WTC11 (cell line): ENCODE measurements at places on chromosomes 16 and 17.

- no peak for DNase-seq
Observed at GRCh38 chr17:78174346-78174869, 6.0 kb downstream of the SYNGR2 start.

- DNase-seq: peak; percentile 82
Observed at GRCh38 chr17:40122999-40123810, 1.4 kb downstream of the MSL1 start.

DNA sequence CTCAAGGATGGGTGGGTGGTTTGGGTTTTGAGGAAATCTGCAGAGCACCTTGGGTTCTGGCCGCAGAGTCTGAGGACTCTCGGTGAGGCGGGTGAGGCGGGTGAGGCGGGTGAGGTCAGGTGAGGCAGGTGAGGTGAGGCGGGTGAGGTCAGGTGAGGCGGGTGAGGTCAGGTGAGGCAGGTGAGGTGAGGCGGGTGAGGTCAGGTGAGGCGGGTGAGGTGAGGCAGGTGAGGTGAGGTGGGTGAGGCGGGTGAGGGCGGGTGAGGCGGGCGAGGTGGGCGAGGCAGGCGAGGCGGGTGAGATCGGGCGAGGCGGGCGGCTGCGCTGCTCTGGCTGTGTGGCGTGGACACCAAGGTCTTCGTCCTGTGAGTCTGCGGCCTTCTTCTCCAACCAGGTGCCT, 24.1 kb upstream of the RPL13 start:
- no peak for DNase-seq

DNA sequence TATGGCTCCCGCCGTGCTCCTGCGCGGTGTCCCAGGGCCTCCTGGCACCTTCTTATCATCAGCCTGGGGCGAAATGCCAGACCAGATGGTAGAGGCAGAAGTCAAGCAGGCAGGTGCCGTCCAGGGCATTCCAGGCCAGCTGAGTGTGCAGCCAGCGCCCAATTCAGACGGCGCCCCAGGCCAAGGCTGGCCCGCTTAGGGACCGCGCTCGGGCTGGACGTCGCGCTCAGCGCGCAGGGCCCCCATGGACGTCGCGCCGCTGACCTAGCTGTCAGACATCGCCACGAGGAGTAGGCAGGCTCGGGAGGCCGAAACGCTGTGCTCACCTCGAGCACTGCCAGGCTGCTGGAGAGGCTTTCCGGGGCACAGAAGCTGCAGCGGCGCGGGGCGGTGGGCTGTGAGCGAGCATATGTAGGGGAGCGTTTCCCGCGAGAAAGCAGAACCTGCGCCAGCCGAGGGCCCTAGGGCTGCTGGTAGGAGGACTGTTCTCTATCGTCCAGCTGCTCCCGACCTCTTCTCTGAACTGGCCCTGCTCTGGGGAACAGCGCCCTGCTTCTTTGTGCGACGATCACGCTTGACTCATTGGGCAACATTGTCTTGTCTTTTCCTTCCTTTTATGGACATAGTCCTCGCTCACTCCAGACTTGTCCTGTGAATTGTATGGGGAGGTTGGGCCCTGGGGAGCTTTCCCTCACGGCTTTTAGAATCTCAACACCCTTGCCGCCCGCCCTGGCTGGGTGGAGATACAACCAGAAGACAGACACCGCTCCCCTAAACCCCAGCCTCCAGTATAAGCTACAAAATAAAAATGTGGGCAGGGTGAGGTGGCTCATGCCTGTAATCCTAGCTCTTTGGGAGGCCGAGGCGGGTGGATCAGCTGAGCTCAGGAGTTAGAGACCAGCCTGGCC, 8.4 kb upstream of the CA4 start:
- DNase-seq: no peak

- DNase-seq: no peak
Observed at GRCh38 chr16:12390644-12391043, 413.0 kb downstream of the CPPED1 start.

DNA sequence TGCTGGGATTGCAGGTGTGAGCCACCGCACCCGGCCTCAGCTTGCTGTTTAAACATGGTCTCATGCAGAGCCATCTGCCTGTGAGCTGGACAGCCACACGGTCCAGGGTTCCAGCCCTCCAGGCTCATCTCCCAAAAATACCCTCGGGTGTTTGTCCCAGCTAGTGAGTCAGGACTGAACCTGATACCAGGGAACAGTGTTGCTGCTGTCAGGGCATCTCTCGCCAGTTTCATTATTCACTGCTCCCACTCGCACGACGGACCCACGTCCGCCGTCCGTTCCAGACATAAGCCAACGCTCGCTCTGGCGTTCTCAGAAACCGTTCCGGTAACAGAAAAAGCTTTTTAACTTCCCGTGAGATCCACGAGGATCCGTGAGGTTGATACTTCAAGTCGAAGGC, 77.6 kb downstream of the NXN start:
- DNase-seq: no peak

- no peak for DNase-seq
Observed at GRCh38 chr16:8845699-8846298, 23.0 kb downstream of the CARHSP1 start.

- no peak for DNase-seq
Observed at GRCh38 chr17:58680038-58680369, 11.8 kb downstream of the TEX14 start.

GRCh38 chr17:81176666-81177065, 10.6 kb upstream of the AATK start:
- no peak for DNase-seq

DNA sequence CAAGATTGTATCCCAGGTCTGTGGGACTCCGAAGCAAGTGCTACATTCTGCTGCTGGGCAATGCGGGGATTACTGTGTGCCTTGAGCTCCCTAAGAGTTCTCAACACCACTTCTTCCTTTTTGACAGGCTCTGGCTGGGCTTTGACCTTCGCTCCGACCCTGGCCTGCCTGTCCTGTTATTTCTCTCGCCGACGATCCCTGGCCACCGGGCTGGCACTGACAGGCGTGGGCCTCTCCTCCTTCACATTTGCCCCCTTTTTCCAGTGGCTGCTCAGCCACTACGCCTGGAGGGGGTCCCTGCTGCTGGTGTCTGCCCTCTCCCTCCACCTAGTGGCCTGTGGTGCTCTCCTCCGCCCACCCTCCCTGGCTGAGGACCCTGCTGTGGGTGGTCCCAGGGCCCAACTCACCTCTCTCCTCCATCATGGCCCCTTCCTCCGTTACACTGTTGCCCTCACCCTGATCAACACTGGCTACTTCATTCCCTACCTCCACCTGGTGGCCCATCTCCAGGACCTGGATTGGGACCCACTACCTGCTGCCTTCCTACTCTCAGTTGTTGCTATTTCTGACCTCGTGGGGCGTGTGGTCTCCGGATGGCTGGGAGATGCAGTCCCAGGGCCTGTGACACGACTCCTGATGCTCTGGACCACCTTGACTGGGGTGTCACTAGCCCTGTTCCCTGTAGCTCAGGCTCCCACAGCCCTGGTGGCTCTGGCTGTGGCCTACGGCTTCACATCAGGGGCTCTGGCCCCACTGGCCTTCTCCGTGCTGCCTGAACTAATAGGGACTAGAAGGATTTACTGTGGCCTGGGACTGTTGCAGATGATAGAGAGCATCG, 2.4 kb downstream of the SLC16A13 start:
- no peak for DNase-seq

- no peak for DNase-seq
Observed at GRCh38 chr17:66786107-66786506, 48.8 kb upstream of the CACNG5 start.

DNA sequence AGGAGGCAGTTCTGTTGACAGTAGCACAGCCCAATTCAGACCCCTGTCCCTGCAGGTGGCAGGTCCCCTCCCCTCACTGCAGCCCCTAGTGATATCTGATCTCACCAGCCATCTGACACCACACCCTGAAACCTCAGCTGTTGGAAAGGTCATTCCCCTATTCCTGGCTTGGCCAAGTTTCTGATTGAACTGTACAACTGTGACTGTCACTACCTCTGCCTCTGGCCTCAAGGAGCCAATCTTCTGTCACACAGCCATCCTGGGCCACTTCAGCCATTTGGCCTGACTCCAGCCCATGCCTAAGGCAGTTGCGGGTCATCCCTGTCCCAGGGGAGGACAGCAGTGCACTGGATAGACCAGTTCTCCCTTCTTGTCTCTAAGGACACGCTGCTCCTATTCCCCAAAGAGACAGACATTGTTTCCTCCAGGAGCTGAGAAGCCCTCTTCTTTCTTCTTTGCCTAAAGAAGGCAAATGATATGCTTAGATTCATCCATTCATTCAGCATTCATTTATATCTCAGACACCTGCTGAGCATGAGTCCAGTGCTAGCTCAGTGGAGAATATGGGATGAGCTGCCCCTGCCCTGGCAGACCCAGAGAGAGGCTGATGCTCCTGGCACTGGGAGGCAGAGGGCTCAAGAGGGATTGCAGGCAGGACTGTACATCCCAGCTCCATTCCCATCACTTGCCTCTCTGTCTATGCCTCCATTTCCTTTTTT, 4.6 kb upstream of the ALDOA start:
- no peak for DNase-seq

- DNase-seq: no peak
Observed at GRCh38 chr17:81118308-81119221, 46.7 kb upstream of the PVALEF start.

DNA sequence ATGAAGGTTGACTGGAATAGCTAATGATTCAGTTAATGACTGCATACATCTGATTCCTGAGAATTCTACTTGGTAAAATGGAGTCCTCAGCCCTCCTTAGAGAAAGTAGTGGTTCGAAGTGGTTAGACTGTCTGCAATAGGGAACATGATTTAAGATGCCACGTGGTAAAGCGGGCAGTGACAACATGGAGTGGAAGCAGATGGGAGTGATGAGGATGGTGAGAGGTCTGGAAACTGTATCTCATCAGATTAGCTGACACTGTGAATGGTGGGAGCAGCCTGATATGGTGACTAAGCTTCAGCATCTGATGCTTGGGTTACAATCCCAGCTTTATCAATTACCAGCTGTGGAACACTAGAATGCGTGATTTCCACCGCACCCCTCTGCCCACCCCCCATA, 8.4 kb downstream of the CDH11 start:
- DNase-seq: no peak

DNA sequence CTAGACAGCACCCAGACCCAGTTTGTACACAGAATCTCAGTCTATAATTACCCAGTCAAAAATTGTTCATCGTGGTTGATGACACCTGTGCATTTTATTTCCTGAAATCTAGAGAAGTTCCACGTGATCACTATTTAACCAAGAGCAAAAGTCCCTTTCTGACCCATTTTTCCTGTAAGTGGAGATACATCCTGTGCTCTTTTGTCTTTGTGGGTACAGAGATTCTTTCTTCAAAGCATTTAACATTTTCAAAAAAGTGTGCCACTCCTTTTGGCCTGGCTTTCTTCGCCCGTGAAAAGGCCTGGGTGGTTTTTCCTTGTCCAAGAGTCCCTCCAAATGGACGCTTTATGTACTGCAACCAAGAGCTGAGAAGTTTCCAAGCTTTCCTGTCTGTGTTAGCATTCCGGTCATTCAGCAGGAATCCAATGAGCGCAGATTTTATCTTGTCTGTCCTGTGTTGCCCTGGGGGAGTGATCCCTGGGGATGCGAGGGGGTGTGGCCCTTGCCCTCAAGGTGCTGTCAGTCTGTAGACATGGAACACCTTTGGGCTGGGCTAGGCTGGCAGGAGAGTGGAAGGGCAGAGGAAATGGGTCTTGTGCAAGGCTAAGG, 161.1 kb upstream of the CACNG5 start:
- DNase-seq: peak; percentile 54

DNA sequence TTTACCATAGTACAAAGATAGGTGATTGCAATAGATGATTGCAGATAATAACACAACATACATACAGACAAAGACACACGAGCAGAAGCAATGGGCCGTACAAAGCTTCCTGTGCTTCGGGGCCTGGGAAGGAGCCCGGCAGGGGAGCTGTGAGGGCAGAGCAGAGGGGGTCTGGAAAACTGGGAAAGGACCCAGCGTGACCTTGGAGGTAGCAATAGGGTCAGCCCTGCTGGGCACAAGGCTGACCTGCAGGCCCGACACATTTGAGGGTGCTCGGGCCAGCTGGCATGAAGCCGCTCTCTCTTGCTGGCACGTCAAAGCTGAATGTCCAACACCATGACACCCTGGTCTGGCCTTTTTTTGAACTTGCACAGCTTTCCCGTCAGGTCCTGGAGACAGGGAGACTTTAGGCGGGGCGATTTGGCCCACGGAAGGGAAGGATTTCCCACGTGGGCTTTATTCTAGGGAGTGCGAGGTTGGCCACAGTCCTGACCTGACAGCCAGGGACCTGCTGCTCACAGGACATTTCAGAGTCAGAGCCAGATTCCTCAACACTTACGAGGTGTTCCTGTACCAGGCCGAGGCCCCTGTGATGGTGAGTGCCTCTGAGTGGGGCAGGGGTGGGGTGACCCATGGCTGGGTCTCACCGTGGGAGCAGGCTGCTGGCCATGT, 83.2 kb downstream of the NTN1 start:
- no peak for DNase-seq
